ENCODE measurements at places on chromosomes 6 and 20. TPM values are rescaled to one million over a fixed set of nuclear protein-coding genes. Genes with fewer than 3 reads are reported as not detected.

Gene GRM4
- total RNA-seq, result 0.17 TPM

Gene FOXQ1
- total RNA-seq, result 4.8 TPM

Gene ARHGAP40
- total RNA-seq, result not detected

Gene RAET1E
- total RNA-seq, result 2.7 TPM

Gene OVOL2
- 0.27 TPM for total RNA-seq

Gene PCSK2
- total RNA-seq, result not detected

Gene KIF13A
- total RNA-seq, result 21.9 TPM

Gene C6orf15
- not detected for total RNA-seq

Gene NELFE
- total RNA-seq, result 75.5 TPM

Gene HLA-DMB
- total RNA-seq, result 2.0 TPM
